Activated T-helper 17 cell treated with anti-CD3 and anti-CD28 coated beads, Interleukin-2, amount 50 U/mL, for 72 hours (primary cell): ENCODE measurements at places on chromosomes 1 and 21. TPM values are rescaled to one million over a fixed set of nuclear protein-coding genes. Genes with fewer than 3 reads are reported as not detected.

DNA sequence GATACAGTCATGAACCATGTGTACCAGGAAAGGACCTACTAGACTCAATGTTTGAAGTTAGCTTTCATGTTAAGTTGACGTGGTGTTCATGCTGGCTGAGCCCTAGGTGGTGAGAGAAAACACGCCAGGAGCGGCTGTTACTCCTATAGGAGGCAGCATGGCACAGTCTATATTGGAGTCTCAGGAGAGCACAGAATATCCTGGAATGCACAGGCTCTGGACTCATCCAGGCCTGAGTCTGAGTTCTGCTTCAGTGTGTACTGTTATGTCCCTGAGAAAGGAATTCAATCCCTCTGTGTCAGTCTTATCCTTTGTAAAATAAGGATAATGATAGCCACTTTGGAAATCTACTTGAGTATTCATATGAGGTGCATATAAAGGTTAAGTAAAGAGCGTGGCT, 41.2 kb downstream of the DPT start:
- ATAC-seq, result no peak

GNAT2 gene
- total RNA-seq, result 0.32 TPM

NHLH1 gene
- total RNA-seq, result 1.1 TPM

FCRL5 gene
- total RNA-seq, result not detected

PCP4 gene
- total RNA-seq, result not detected
